ENCODE measurements at places on chromosomes 3 and 15.

- DNase-seq, result no peak
Measured at GRCh38 chr15:71815301-71815700, 4.9 kb downstream of the NR2E3 start.

DNA sequence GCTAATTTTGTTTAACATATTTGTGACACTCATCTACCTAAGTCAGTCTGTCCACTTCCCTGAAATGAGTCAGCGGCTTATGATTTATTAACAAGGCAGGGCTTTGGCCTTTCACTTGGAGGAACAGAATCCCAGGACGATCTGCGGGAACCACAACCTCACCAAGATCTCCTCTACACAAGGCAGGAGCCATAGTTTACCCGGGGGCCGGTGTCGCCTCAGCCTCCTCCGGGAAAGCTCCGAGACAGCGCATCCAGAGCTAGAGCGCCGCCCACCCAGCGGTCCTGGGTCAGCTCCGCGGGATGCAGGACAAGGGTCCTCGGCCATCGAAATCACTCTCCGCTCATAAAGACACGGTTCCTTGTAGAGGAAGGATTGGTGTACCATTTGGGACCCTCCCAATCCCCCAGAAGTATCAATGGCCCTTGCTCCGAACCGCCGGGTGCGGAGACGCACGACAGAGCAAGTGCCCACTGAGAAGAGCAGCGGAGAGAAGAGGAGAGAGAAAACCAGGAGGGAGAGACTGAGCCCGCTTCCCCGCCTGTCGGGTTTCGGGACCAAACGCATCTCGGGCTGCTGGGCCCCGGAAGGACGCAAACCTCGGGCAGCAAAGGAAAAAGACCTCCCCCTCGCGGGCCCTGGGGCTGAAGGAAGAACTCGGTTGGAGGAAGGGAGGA lies 13.1 kb upstream of the ALCAM start:
- DNase-seq, result no peak

GRCh38 chr3:172546628-172547214 lies 23.5 kb upstream of the TNFSF10 start:
- DNase-seq, result no peak

- DNase-seq, result no peak
Measured at GRCh38 chr3:147191795-147192385, 214.5 kb downstream of the ZIC4 start.

DNA sequence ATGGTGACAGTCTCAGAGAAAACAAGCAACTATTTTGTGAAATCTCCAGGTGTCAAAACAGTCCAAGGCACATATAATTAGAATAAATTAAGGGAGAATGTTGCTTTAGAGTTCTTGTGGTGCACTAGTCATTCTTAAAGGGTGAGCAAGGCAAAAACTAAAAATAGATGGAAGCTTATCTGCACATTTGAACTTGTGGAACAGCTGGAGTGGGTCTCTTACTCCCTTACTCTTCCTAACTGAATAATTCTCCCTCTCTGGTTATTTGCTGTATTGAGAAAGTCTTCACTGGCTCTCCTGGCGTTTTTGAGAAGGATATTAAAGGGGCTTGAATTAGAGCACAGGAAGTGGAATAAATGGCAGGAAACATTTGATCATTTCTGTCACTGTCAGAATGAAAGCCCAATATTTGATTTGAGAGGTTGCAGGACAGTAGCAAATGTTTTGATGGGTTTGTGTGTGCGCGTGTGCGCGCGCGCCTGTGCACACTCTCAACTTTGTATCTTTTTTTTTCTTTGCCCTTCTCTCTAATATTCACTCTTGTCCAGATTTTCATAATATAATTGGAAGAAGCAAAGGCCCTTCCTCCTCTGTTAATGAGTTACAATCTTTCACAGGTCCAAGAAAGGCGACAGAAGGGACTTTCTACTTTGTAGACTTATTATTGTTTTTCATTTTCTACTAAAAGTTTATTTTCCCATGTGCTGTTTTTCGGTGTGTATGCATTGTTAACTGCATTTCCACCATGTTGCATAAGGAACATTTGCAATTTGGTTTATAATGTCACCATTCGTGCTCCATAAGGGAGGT lies 40.9 kb downstream of the AKAP13 start:
- DNase-seq, result no peak

GRCh38 chr3:8982509-8982908 lies 19.2 kb upstream of the RAD18 start:
- no peak for DNase-seq

DNA sequence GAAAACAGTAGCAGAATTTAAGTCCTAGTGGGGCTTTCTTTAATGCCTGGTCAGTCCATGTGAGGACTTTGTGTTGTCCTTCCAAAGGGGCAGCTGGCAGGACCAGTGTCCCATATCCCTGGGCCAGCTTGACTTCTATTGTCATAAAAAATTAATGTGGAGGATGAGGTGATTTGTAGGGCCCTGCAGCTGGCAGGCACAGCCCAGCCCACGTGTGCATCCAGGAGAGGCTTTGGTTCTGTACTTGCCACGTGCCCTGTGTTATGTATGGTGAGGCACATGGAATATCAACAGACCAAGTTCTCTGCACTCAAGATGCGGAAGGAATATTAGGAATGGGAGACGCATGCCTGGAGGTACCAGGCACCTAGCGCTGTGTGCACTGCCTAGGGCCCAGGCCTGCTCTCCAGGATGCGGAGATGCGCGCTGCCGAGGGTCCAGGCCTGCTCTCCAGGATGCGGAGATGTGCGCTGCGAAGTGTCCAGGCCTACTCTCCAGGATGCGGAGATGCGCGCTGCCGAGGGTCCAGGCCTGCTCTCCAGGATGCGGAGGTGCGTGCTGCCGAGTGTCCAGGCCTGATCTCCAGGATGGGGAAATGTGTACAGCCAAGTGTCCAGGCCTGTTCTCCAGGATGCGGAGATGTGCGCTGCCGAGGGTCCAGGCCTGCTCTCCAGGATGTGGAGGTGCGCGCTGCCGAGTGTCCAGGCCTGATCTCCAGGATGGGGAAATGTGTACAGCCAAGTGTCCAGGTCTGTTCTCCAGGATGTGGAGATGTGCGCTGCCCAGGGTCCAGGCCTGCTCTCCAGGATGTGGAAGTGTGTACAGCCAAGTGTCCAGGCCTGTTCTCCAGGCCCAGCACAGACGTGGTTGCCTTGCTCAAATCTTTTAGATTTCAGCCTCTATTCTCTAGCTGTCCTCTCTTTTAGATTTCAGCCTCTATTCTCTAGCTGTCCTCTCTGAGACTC lies 183.3 kb upstream of the ROPN1 start:
- no peak for DNase-seq

DNA sequence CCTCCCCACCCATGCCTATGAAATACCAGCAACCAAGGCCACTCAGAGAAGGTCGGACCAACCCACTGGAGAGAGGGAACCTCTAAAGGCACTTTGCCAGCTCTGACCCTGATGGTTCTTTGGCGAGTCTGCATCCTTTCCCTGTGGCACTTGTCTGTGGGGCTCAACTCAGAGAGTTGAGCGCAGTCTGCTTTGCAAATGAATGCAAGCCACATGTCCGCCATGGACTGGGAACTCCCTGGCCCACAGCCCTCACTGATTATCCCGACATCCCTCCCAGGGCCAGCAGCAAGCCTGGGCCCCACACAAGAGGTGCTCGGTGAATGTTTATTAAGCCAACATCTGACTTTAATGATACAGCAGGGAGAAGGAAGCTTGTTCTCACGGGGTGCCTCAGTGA lies 55.5 kb upstream of the HES1 start:
- no peak for DNase-seq

DNA sequence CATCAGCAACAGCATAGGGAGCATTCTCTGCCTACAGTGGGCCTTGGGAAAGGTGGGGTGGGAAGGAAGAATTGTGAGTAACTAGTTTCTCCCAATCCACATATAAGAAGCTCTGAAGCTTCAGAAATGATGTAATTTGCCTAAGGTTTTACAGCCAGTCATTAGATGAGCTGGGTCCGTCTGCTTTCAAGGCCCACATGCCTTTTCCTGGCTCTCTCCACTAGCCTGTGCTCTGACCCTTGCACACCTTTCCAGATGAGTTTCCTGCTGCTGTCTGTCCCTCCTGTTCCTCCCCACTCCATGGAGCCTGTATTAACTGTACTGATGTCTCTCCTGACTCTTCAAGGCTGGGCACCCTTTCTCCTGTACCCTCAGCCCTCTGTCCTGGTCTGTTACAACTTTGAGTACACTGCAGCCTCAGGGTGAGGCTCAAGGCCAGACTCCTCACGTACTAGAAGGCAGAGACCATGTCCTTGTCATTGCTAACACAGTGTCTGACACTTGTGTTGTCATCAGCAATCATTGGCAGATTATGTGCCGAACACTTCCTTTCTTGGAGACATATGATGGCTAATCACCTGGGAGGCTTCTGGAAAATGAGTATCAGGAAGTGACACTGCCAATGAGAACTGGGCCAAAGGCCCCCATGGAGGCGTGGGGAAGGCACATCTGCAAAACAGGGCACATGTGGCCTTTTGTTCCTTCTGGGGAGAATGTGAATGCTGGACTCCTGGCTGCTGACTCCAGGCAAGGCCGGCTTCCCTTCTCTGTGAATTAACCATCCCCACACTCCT lies 6.6 kb downstream of the TM6SF1 start:
- no peak for DNase-seq

- DNase-seq, result no peak
Measured at GRCh38 chr3:112315791-112316190, 17.2 kb upstream of the CD200 start.

DNA sequence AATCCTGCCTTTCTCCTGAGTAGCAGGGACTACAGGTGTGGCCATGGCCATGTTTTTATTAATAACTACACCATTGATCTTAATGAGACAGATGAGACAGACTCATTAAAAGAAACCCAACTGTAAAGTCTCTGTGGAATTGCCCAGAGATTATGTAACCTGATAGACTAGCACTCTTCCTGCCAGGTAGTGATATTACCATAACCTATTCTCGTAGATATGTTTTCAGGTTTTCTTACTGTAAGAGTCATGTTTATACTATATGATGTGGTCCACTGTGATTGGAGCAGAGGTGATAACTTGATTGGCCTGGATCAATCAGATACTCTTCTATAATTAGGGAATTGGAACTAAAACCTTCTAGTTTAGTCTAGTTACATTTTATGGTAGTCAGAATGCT lies 93.7 kb downstream of the NFKBIZ start:
- no peak for DNase-seq

DNA sequence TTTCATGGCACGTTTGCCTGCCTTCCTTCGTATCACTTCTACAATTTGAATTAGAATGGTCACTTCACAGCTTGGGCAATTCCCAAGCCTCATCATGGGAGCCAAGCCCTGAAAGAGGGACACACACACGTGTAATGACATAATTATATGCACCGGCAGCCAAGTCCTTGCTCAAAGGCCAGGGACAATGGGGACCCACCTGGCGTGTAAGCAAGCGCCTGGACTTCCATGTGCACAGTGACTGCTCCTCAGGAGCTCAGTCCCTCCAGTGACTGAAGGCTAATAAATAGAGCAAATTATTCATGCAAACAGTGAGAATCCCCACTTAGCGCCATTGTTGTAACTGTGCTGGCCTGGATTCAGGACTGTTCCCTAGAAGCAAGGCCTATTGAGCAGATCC lies 115.1 kb downstream of the DNAJB8 start:
- no peak for DNase-seq

GRCh38 chr15:67145710-67146109 lies 80.3 kb downstream of the SMAD3 start:
- DNase-seq, result no peak

DNA sequence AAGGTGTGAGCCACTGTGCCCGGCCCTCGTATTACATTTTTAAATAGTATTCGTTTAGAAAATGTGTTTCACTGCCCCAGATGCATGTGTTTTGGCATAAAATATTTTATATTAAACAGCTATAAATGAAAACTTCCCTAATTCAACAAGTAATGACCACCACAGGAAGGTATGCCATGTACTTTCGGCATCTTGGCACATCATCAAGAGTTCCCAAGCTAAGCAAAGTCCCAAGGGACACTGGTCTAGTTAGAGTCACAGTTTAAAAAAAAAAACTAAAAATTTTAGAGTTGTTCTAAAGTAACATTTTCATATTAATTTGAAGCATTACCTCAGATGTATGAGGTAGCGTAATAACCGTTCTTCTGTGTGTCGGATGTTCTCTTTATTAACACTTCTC lies 15.6 kb upstream of the ARPP19 start:
- no peak for DNase-seq

DNA sequence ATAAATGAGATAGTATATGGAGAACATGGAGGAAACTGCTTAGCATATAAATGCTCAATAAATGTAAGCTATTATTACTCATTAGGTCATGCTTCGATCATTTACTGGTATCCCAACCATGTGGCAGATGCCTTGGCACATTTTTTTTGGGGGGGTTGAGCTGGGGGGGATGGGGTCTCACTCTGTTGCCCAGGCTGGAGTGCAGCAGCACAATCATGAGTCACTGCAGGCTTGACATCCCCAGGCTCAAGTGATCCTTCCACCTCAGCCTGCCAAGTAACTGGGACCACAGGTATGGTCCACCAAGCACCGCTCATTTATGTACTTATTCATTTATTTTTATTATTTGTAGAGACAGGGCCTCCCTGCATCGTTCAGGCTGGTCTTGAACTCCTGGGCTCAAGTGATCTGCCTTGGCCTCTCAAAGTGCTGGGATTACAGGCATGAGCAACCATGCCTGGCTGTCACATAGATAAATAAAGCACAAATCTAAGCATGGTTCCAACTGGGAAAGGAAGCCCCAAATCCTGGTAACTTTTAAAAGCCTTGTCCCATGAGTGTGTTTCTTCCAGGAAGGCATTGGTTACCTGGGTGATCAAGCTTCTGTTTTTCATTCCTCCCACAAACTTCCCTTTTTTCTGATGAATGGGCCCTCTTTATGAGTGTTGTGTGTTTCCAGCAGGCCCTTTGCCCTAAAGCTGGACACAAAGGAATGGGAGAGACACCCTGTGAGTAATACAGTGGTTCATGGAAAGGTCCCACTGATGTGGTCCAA lies 147.4 kb upstream of the UMPS start:
- DNase-seq, result no peak

- no peak for DNase-seq
Measured at GRCh38 chr15:31279221-31280045, 47.2 kb upstream of the KLF13 start.

DNA sequence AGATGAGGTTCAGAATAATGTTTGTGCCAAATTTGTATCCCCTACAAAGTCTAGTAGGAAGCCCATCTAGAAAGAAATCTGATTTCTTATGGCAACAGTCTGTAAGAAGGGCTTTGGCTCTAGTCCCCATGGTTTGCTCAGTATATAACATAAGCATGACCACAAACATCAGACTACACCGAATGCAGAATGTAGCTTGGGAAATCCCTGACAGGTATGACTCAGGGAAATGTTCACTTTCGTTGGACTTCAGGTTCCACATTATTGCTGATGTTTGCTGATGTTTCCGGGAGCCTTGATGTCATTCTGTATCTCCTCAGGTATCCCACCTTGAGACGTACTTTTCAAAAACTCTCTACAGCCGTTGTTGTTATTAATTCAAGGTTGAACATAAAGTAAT lies 304.4 kb upstream of the TGFBR2 start:
- no peak for DNase-seq

DNA sequence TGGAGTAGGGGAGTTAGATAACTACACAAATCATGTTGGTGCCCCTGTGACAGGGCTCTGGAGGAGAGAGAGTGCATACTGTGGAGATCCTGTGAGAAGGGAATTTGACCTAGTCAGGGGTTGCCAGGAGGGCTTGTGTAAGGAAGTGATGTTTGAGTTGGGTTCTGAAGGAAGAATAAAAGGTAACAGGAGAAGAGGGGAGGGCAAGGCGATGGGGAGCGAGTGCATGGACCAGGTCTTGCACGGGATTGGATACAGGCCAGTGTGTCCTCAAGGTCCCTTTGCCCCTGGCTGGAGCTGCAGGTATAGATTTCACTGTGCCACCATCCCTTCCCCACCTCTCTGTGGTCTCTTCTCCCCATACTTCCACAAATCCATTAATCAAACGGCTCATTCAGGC lies 83.9 kb downstream of the RGMA start:
- no peak for DNase-seq

GRCh38 chr3:186360779-186361178 lies 1.3 kb downstream of the DGKG start:
- no peak for DNase-seq
